ENCODE measurements at places on chromosomes 3 and 15. TPM values are rescaled to one million over a fixed set of nuclear protein-coding genes. Genes with fewer than 3 reads are reported as not detected.
A peak's percentile ranks its signal among the peaks of the same experiment; 100 is the strongest.

DNA sequence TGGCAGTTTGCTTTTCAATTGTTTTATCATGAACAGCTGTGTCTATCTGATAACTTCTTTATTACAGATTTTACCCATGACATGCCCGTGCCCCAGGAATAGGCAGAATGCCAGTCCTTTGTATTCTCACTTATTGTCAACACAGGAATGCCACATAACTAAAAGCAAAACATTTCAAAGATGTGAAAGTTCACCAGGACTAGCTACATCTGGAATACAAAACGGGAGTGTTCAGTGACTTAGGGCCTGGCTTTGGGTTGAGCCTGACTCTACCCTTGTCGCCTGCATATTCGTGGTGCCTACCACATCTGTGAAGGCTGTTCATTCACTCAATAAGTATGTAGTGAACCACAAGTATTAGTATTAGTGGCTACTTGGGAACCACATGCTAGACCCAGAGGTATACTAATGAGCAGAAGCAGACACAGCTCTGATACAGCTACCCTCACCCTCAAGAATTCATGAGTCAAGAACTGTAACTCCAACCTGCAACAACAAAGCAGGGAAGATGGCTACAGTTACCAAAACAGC is 2.9 kb downstream of the TNFSF10 start:
- DNase-seq = no peak

DNA sequence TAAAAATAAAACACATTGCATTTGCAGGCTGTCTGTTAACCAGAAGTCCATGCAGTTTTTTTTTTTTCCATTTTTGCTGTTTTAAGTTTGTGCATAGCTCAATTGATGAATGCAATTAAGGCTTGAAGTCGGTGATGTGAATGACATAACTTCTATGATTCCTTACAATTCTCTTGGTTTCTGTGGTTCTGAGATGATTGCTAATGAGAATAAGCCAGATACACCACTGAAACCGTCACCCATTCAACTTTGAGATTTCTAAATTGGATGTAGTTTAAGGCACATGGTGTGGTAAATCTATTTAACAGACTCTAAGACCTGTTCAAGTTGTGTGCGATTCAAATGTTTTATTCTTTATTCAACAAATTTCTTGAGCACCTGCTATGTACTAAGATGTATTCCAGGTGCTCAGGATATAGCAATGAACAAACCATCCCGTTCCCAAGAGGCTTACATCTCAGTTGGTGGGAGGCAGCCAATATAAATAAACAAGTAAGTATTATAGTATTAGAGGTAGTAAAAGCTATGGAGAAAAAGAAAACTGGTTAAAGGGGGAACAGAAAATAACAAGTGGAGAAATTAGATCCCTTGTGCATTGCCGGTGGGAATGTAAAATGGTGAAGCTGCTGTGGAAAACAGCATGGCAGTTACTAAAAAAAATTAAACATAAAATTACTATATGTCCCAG is 4.0 kb downstream of the ITPR1 start:
- no peak for DNase-seq

DNA sequence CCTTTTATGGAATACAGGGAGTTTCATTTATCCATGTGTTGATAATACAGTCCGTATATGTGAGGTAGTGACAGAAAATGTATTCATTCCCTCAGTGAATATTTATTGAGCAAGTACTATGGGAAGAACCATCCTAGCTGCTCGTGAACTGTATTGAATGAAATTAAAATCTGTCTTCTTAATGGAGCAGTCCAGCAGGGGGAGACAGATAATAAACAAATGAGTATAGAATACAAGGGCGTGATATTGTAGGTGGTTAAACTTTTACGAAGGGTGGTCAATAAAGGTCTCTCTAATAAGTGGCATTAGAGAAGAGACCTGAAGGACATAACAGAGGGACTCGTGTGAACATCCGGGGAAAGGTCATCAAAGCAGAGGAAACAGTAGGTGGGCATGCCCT is 62.7 kb upstream of the OSTN start:
- DNase-seq = no peak

IL17RD gene
- 6.7 TPM for total RNA-seq

- no peak for DNase-seq
These were observed 88.2 kb downstream of the PTPRG start for GRCh38 chr3:61649381-61650170.

GRCh38 chr3:128497305-128498126 is 4.5 kb upstream of the GATA2 start:
- peak; percentile 82 for DNase-seq

LIPC gene
- total RNA-seq = 0.70 TPM

- no peak for DNase-seq
These were observed 199.2 kb upstream of the TPM1 start for GRCh38 chr15:62843311-62843710.

GRCh38 chr15:74621936-74622335 is 6.3 kb downstream of the CLK3 start:
- DNase-seq = no peak

AADACL2 gene
- total RNA-seq = not detected

GRCh38 chr15:59312205-59312604 is 60.5 kb downstream of the MYO1E start:
- no peak for DNase-seq

DNA sequence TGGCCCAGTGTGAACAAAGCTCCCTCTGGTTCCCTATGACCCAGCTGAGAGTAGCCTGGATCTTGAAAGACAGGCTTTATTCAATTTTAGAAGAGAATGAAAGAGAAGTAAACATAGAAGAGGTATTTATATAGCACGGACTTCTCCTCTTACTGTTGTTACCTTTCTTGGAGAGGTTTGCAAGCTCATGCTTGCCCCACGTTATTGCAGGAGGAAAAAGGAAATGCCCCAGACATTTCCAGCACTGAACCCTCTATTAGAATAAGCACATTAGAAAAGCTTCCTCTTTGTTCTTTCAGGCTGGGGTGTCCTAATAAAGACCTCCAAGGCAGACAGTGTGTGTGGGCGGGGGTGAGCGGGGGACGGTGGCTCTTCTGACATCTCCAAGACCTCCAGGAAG is 98.7 kb upstream of the AGBL1 start:
- DNase-seq = no peak

- DNase-seq = no peak
These were observed 150.5 kb downstream of the RSRC1 start for GRCh38 chr3:158260392-158260791.

BFSP2 gene
- total RNA-seq = not detected

- DNase-seq = no peak
These were observed 39.6 kb downstream of the TLE3 start for GRCh38 chr15:70057931-70058641.

GRCh38 chr3:184682671-184683070 is 29.2 kb downstream of the MAGEF1 start:
- no peak for DNase-seq

Measured in Right ventricle myocardium inferior (tissue), 1 donor.